ENCODE measurements at places on chromosomes 7 and 10.
A peak's percentile ranks its signal among the peaks of the same experiment; 100 is the strongest.

DNA sequence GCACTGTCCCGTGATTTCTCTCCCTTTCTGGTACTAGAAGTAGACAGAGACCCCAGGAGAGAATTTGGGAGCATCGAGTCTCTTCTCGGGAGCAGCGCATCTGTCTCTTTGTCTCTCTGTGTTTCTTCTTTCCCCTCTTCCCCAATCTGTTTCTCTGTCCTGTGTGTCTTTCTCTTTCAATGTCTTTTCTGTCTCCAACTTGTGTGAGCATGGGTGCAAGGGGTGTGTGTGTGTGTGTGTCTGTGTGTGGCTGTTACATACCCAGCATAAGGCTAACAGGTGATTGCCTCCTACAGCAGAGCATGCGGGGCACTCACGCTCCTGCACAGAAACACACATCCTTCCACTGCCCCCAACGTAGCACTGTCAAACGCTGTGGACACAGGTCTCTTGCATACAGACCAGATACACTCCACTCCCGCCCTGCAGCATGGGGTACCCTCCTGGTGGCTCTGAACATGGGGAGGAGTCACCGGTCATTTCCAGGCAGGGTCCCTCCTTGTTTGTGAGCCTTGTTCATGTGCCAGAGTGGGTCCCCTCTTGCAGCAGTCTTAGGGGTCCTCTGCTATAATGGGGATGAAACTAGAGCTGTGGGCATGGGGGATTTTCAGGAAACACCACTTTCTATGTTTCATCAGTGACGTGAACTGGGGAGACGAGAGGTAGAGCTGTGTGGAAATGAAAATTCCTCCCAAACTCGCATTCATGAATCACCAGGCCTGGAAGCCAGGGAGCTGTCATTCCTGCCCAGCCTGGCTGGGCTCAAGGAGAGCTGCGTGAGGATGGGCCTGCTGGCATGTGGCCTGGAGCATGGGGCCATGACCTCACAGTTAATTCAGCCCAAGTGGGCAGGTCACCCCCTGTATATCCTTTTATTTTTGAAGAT, 980 bp downstream of the ADAMTS14 start:
- no peak for DNase-seq

DNA sequence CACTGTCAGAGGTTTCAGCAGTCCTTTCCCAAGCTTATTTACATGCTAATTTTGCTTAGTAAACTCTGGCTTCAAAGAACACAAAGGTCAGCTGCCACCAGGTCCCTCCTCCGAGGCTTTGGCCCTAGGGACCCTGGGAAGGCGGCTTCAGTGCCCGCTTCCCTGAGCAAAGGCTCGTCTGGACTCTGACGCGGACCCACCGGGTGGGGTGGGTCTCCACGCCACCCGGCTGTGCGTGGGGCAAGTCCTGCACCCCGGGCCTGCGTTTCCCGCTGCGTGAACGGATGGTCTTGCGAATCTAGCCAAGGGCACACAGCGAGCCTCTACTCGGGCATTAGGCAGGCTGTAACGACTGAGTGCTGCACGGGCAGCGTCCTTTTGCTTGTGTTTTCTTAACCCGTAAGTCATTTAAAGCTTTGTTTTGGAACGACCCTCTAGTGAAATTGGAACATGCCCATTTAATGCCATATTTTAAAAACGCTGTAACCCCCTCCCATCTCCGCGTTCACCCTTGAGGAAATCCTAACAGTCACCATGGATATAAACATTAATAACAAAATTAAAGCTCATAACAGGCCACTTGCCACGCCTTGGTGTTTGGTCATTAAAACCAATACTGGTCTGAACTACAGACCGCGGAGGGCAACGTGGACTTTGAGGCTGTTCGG, 828 bp downstream of the BNIP3 start:
- no peak for DNase-seq

GRCh38 chr10:86942441-86943315, 14.7 kb downstream of the MMRN2 start:
- DNase-seq, result no peak

- DNase-seq, result no peak
Measured at GRCh38 chr7:22992874-22993840, 20.8 kb downstream of the HYCC1 start.

- peak; percentile 58 for DNase-seq
Measured at GRCh38 chr10:32055478-32056135, 618 bp downstream of the KIF5B start.

GRCh38 chr10:119285495-119286267, 78.3 kb downstream of the GRK5 start:
- DNase-seq, result no peak

DNA sequence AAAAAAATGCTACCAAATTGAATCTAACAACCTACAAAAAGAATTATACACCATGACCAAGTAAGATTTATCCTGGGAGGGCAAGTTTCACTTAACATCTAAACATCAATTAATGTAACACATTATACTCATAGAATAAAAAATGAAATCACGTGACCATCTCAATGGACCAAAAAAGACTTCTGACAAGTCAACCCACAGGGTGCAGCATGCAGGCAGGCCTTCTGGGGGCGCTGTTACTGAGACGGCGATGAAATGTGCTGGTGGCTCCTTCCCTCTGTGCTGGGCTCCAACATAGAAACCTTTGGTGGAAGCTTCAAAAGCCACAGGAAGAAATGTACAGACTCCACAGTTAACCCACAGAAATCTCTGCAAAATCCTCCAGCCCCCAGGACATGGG, 103.1 kb downstream of the INHBA start:
- DNase-seq, result no peak

- DNase-seq, result no peak
Measured at GRCh38 chr10:22683140-22683389, 31.3 kb downstream of the PIP4K2A start.

GRCh38 chr10:107653832-107654287, 489.4 kb upstream of the SORCS1 start:
- no peak for DNase-seq

DNA sequence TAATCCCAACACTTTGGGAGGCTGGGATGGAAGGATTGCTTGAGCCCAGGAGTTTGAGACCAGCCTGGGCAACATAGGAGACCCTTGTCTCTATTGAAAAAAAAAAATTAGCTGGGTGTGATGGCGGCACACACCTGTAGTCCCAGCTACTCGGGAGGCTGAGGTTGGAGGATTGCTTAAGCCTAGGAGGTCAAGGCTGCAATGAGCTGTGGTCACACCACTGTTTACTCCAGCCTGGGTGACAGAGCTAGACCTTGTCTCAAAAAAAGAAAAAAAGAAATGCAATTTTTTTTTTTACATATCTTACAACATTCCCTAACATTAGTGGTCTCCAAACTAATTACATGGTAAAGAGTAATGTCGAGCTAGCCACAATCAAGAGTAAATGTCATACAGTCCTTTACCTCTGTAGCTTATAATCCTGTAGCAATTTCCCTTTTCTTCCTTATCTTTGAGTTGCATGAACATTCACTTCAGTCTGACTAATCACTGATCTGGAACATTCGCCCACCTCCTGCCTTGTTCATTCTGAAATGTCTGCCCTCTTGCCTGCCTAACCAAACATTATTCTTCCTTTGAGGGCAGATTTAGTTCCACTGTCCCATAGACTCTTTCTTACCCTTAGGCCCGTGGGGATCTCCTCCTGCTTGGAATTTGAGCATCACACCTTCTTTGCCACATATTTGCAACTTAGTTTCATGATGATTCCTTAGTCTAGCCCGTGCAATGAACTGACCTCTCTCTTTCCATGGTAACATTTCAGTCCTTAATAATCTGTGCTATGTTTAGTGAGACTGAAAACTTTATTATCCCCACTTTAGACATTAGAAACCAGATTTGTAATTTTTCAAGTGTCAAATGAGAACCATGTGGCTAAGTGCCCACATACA, 4.8 kb upstream of the VCL start:
- no peak for DNase-seq
